Germinal center (tissue), 1 donor: ENCODE measurements at places on chromosomes 3 and 15.
A peak's percentile ranks its signal among the peaks of the same experiment; 100 is the strongest.

GRCh38 chr15:47812470-47812999 is 95.2 kb downstream of the SEMA6D start:
- DNase-seq: peak; percentile 8

DNA sequence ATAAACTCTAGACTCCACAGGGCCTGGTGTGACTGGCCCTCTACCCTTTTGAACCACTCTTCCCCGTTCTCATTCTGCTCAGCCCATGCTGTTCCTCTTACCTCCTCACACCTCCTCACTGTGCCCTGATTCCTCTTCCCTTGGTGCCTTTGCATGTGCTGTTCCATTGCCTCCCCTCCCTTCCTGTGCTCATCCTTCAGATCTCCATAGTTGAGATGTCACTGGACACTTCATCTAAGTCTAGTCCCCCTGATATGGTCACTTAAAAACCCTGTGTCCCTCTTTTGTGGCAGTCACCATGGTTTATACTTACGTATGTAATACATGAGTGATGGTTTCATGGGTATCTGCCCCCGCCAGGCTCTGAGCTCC is 69.8 kb downstream of the LSM3 start:
- no peak for DNase-seq

GRCh38 chr3:168272343-168272985 is 176.7 kb upstream of the GOLIM4 start:
- DNase-seq: no peak

- no peak for DNase-seq
Observed at GRCh38 chr15:75723171-75723846, 10.7 kb upstream of the CSPG4 start.

GRCh38 chr3:111998636-111999483 is at the start of gene TAGLN3:
Gene TAGLN3, plus strand, starts transcription at chr3:111998922. Its CDS starts 501 bp downstream, at chr3:111999423.
- DNase-seq: peak; percentile 41

DNA sequence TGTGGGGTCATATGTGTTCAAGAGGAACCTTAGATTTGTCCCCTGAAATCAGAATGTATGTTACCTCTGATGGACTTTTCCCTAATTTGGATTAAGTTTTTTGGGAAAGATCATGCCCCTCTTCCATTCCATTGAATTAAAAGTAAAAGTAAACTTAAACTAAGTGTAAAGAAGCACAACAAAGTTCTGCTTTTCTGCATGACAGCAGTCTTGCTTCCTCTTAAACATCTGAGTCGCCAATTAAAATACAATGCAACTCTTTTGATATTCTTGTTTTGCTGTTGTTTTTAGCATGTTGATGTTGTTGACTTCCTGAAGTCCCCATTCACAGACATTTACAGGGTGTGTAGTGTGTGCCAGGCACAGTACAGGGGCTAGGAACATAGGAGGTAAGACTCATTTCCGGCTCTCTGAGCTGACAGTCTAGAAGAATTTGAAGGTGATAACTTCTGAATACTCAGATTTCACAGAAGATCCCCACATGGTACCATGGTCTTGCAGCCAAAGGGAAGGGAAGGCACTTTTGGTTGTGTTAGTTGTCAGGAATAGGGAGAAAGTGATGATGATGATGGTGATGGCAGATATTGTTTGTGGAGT is 45.0 kb downstream of the USP13 start:
- no peak for DNase-seq

- no peak for DNase-seq
Observed at GRCh38 chr3:134815519-134815918, 20.5 kb downstream of the EPHB1 start.

- DNase-seq: no peak
Observed at GRCh38 chr3:174439331-174440252, 419.5 kb upstream of the NAALADL2 start.

DNA sequence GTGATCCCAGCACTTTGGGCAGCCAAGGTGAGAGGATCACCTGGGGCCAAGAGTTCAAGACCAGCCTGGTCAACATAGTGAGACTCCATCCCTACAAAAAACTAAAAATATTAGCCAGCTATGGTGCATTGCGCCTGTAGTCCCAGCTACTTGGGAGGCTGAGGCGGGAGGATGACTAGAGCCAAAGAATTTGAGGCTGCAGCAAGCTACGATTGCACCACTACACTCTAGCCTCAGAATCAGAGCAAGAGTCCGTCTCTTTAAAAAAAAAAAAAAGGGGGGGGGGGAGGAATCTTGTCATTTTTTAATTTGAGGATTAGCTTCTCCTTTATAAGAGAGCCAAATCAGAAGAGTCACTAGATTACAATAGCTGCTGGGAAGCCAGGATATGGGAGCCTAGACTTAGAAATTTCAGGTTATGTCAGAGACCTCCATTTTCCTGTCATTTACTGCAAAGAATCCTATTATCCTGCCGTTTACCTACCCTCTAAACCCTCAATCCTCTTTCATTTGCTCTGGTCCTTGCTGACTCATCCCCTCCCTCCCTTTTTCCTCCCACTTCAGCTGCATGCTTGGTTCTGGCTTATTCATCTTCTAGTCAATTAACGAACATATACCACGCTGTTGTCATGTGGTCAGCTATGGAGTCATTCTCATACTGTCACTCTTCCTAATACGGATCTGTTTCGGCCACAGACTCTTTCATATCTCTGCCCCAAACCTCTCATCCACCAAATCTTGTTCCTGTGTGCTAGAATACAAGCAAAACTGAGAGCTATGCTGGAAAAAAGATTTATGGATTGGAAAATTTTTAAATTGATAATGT is 83.8 kb upstream of the PPIB start:
- DNase-seq: no peak

DNA sequence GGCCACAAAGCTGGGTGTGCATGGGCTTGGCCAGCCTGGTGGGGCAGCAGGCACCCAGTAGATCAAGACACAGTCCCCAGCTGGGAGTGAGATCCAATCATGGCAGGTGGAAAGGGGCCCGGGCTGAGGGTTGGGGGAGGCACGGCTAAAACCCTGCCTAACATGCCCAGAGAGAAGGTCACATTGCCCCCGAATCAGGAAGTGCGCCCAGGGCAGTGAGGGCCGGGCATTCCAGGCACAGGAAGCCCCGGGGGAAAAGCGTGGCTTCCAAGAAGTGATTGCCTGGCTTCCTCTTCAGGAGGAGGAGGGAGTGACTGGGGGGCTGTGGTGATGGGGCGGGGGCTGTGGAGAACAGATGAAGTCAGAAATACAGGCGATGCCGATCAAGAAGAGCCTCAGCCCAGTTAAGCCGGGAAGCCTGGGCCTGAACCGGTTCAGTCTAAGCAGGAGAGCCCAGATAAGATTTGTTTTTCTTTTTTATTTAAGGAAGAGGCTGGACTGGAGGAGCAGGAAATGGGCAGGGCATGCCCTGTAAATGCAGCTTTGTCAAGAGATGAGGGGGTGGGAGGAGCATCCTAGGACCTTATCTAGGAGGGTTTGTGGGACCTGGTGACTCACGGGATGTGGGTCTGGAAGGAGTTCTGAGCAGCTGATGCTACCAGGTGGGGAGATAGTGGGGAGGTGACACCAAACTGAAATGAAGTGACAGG is 83.9 kb downstream of the CHSY1 start:
- DNase-seq: peak; percentile 22

DNA sequence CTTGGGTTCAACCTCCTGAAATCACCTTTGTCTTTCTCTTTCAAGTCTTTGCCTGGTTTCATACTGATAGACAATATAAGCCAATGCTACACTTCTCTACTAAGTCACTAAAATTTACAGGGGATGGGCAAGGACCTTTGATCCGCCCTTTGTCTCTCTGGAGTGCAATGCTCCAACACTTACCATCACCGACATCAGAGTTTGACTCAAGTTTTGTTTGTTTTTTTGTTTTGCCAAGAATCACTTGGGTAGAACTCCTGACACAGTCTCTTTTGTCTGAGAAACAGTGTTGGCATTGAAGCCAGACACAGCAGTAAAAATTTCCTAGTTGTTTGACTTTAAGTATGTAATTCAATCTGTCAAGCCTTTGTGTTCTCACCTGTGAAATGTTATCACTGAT is 29.3 kb downstream of the NFKBIZ start:
- no peak for DNase-seq

DNA sequence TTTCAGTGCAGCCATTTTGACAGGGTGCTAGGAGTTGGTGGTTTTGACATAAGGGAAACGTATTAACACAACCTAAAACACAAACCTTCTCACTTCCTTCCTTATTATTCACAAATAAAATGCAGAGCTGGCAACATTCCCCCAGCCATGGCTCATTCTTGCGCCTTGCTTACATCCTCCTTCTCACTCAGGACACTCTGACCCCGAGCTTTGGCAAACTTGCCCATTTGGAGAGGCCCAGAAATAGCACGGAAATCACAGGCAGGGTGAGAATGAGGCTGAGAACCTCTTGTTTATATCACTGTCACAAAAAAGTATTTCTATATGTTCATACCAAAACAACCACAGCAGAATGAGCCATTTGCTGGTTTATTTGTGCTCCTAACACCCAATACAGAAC is 244.3 kb downstream of the NTRK3 start:
- no peak for DNase-seq

DNA sequence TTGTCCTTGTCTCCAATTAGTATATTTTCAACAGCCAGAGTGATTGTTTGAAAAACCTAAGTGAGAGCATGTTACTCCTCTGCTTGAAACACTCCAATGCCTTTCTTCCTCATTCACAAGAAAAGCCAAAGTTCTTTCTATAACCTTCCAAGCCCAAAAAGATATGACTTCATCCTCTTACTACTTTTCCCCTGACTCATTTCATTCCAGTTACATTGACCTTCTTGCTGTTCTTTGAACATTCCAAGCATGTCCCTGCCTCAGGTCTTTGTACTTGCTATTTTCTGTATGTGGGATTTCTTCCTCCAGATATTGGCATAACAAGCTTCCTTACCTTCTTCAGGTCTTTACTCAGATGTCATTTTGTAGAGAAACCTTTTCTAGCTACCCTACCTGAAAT is 28.3 kb downstream of the EHHADH start:
- DNase-seq: no peak

GRCh38 chr3:175940243-175940642 is 1081.1 kb downstream of the NAALADL2 start:
- DNase-seq: no peak

- no peak for DNase-seq
Observed at GRCh38 chr3:33982269-33982798, 183.9 kb downstream of the PDCD6IP start.

GRCh38 chr3:138479438-138479863 is 45.0 kb downstream of the ESYT3 start:
- peak; percentile 32 for DNase-seq

GRCh38 chr3:129908417-129908816 is 14.9 kb upstream of the TMCC1 start:
- DNase-seq: no peak

- DNase-seq: peak; percentile 21
Observed at GRCh38 chr15:73305331-73306211, 63.2 kb downstream of the HCN4 start.
